Osteoblast (primary cell): ENCODE measurements at places on chromosomes 7 and 10. TPM values are rescaled to one million over a fixed set of nuclear protein-coding genes. Genes with fewer than 3 reads are reported as not detected.

AMZ1 gene
- 2.1 and 2.5 TPM in 2 replicates for total RNA-seq

EIF5AL1 gene
- 0.72 and 0.88 TPM in 2 replicates for total RNA-seq

LGI1 gene
- 0.29 TPM in 1 of 2 replicates, not detected in the other for total RNA-seq

AMPH gene
- 1.1 and 4.4 TPM in 2 replicates for total RNA-seq
